ENCODE measurements at places on chromosomes 16 and 17.

GRCh38 chr16:53629607-53630312, 73.9 kb downstream of the RPGRIP1L start:
- DNase-seq = no peak

- no peak for DNase-seq
Measured at GRCh38 chr17:58944166-58944565, 162.5 kb downstream of the TRIM37 start.

DNA sequence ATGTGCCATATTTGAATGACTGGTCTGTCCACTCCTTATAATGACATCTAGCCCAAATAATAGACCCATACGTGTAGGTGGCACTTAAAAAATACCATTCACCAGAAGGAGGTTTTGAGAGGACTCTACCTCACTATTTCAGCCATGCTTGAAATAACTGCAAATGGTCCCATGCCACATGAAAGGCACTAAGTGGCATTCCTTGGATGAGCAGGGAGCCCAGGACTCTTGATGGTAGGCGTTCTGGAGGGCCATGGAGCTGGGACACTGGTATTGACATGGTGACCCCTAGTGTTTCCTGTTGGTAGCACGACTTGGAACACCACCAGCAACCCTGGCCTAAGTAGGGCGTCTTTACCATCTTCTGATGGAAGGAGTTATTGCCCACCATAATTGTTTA, 148.7 kb upstream of the ZFHX3 start:
- DNase-seq = no peak

GRCh38 chr17:75365009-75365930, 40.2 kb downstream of the GRB2 start:
- DNase-seq = no peak

DNA sequence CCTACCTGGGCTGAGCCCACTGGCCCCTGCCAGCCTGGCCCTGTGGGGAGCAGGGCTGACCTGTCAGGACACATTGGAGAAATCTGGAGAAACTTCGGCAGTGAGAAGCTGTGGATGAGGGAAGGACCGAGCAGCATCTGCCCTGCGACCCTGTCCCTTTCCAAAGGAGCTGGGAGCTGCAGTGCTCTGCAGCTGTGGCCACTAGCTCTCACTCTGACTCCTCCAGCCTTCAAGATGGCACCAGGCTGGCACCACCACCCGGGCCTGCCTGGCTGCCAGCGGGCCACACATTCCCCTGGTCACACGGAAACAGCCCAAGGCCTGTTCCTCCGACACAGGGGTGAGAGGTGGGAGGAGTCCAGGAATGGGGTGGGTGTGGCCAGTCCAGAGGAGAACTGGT, 30.1 kb downstream of the CD300LG start:
- no peak for DNase-seq

GRCh38 chr16:67995423-67995822, 3.9 kb downstream of the DPEP2 start:
- DNase-seq = no peak

GRCh38 chr17:43636426-43636825, 25.3 kb downstream of the MEOX1 start:
- no peak for DNase-seq

DNA sequence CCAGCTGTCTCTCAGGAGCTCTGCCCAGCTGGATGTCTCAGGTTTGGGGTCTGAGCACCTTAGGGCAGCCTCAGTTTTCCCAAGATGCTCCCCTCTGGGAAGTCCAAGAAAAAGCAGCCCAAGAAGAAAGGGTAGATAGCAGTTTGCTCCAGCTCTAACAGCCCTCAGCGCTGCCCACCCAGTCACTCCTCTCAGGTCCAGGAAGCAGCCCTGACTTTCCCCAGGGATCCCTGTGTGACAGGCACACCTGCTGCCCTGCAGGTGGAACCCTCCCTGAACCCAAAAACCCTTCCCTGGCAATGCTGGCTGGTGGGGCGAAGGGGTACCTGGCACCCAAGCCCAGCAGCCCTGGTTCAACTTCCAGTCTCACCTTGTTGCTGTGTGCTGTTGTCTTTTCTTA, 48.1 kb downstream of the BEAN1 start:
- DNase-seq = no peak

DNA sequence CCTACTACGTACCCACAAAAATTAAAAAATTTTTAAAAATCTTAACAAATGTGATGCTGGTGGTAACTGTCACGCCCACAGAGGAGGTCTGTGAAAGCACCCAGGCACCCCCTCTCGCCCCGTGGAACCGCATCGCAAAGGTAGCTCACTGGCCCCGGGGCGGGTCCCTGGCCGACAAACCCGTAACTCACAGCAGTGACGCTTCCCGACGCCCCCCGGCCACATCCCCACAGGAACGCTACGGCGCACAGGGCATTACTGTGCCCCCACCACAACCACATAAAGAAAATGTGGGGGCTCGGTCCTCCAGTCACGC, 366 bp downstream of the ANKS3 start:
- peak; percentile 4 for DNase-seq

DNA sequence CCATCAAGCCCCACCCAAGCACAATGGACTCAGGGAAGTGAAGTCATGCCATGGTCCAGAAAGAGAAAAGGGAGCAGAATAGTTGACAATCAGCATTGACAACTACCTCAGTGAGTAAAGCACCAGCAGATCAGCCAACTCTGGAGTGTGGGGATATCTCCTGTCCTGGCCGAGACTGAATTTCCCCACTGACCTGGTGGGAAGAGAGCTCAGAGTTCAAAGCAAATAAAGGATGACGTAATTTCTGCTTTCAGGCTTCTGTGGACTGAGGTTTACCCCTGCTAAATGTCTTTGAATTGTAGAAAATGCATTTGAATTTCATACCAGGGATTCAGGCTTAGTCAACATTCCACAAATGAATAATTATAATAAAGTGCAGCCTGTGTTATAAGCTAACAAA, 152.9 kb downstream of the CBLN1 start:
- no peak for DNase-seq

- no peak for DNase-seq
Measured at GRCh38 chr16:77394699-77395098, 40.1 kb downstream of the ADAMTS18 start.
